ENCODE measurements at places on chromosomes 7 and 10.

- no peak for DNase-seq
Observed at GRCh38 chr7:25894002-25894901, 257.7 kb upstream of the NFE2L3 start.

DNA sequence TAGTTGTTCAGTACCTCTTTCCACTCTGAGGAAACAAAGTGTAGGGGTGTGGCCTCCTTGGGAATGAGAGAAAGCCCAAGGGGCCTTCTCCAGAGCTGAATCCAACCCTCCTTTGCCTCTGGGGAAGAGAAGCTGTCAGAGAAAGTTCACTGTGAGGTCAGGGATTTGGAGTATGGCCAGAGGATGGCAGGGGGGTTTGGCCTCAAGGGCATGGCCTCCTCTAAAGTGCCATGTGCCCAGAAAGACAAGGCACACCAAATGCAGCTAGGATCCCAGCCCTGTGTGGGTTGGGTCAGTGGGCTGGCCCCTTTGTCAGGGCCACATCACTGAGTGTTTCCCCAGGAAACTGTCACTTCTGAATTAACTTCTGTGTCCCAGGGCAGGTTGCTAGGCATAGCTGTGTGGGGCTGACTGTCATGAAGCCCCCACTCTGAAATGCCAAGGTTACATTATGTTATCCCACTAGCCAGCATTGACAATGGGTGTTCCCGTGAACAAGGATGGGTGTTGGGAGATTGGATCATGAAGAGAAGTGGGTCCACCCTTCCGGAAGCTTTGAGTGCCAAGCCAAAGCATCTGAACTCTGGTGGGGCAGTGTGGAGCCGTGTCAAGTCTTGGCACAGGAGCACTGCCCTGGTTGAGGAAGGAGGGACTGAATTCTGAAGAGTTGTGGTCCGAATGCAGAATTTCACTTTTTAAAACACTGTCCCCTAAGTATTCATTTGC lies 123.3 kb downstream of the ZMIZ1 start:
- no peak for DNase-seq

GRCh38 chr10:97701438-97702069 lies 12.0 kb upstream of the MARVELD1 start:
- peak; percentile 45 for DNase-seq

- no peak for DNase-seq
Observed at GRCh38 chr7:51250512-51250911, 66.1 kb downstream of the COBL start.

- no peak for DNase-seq
Observed at GRCh38 chr10:97781618-97782331, 10.0 kb upstream of the SFRP5 start.

DNA sequence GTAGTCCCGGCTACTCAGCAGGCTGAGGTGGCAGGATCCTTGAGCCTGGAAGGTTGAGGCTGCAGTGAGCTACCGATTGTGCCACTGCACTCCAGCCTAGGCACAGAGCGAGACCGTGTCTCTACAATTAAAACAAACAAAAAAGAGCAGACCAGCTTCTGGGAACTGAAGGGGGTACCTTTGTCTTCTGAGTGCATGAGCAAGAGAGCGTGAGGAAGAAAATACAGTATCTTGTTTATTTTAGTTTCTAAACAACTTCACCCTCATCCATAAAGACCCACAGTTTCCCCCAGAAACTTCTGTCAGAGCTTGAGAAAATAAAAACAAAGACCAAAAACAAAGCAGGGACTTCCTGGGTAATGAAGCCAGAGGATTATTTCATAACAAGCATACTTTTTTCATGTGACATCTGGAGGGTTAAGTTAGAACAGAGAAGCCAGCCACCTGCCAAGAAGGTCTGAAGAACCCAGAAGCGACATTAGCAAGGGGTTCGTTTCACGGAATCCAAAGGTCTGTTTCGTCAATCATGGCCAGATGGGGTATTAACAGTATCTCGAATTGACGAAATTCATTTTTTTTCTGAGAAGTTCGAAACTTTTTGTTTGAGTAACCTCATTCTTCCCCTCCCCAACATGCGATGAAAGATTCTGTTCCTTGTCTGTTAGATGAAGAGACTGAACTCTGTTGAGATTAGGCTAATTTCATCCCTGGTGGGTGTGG lies 10.2 kb upstream of the IL2RA start:
- DNase-seq: no peak

DNA sequence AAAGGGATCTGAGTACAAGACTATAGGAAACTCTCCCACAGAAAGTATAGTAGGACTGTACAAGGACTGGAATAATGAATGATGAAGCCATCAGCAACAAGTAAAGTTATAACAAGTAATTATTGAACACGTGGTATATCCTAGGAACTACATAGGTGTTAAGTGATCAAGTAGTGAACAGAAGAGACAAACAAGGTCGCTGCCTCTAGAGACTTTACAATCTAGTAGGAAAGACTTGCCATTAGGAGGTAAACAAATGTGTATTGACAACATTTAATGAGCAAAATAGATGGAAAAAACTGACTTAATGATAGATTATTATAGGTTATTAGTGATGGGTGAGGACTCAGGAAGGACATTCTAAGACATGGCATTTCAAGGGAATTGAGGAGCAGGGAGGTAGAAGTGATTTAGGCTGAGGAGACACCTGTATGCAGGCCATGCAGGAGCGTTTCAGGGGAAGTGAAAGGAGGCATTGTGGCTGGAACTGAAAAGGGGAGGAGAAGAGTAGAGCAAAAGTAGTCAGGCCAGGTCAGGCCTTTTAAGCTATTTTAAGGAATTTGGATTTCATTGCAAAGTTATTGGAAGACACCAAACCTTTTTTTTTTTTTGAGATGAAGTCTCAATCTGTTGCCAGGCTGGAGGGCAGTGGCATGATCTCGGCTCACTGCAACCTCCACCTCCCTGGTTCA lies 8.5 kb upstream of the GLCCI1 start:
- DNase-seq: no peak

DNA sequence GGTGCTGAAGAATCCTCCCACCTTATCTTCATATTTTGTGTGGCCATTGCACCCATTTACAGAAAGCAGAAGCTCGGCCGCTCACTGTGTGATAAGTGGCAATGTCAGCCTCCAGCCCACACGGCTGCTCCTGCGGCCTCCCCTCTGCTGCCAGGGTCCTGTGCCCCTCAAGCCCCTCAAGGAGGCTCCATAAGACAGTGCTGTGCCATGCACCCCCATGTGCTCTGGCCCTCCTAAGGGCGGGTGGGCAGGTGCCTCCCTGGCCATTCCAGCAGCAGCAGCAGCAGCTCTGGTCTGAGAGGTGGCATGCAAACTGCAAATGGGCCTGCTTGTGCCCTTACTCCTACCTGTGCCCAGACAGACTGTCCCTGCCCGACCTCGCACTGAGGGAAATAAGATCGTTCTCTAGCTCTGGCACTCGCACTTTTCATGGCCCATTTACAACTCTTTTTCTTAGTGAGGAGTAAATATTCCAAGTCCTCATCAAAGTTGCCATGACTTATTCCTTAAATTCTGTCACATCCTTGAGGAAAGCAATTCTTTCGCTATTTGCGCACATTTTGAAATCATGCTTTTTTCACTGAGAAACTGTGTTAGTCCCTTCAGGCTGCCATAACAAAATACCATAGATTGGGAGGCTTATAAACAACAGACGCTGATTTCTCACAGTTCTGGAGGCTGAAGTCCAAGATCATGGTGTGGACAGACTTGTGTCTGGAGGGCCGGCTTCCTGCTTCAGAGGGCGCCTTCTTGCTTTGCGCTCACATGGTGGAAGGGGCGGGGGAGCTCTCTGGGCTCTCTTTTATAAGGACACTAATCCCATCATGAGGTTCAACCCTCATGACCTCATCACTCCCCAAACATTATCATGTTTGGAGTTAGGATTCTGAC lies 187.8 kb downstream of the COBL start:
- no peak for DNase-seq

DNA sequence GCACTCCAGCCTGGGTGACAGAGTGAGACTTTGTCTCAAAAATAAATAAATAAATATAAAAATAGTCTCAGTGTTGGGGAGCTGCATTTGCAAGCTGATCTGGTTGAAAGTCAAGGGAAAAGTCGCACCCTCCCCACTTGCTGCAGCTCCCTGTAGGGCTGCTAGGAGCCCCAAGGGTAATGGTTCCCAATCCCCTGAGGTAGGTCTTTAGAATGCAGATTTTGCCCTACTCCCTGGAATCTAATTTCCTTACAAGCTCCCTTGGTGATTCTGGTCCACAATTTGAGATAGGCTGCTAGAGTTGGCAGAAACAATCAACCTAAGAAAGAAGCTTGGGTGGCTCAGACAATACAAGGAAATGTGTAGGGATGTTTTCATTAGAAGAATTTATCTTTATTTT lies 232.5 kb upstream of the YAE1 start:
- no peak for DNase-seq

DNA sequence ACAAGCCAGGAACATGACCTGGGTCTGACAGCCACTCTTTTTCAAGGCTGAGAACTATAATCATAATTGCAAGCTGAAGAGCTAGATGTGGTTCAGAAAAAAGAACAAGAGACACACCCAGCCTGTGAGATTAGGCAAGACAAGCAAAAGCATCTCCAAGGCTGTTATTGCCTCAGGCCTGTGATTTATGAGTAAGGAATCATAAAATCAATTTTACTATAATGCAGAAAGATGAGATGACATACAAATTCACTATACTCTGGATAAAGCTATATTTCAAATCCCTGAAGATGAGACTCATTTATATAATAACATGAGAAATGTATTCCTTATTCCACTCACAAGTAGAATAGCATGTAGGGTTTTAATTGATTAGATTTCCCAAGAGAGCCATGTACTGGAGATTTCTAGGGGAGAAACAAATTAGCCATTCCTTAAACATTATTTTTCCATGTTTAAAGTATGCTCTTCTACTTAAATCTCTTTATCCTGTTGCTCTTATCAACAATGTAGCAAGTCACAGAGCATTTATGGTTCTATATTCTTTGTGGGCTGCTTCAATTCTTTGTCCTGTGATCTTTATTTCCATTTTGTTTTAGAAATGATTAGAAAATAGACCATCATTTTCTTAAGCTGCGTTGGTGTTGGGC lies 47.4 kb downstream of the FHIP2A start:
- no peak for DNase-seq

DNA sequence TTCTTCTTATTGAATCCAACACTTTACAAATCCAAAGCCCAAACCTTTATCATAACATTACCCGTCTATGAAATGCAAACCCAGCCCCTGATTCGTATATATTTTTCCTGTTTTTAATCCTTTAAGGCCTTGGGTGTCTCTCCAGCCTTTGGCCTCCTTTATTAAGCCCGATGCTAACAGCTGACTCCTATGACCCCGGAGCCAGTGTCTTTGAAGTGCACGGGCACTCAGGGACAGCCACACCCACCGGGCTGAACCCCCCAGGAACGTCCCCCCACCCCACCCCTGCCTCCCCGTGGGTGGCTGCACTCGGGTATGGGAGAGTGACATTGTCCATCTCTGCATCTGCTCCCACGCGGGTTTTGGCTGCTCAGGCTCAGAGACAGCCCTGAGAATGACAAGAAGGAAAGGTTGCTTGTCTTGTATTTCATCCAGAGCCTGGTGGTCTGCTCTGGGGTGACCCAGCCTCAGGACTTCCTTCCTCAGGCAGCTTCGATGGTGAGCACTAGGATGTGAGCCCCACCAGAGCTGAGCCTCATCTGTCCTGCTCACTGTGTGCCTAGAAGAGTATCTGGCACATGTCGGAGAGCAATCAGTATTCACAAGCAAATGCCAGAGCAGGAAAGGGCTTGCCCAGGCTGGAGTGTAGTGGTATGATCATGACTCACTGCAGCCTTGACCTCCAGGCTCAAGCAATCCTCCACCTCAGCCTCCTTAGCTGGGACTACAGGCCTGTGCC lies 210.4 kb downstream of the SKIDA1 start:
- DNase-seq: no peak

- no peak for DNase-seq
Observed at GRCh38 chr10:78307576-78307975, 273.9 kb downstream of the RPS24 start.

DNA sequence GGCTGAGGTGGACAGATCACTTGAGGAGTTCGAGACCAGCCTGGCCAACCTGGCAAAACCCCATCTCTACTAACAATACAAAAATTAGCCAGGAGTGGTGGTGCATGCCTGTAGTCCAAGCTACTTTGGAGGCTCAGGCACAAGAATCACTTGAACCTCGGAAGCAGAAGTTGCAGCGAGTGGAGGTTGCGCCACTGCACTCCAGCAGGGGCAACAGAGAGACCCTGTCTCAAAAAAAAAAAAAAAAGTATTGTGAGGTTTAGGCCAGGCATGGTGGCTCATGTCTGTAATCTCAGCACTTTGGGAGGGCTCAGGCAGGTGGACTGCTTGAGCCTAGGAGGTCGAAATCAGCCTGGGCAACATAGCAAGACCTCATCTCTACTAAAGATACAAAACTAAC lies 16.0 kb downstream of the TET1 start:
- DNase-seq: no peak
